ENCODE measurements at places on chromosomes 12 and 14. TPM values are rescaled to one million over a fixed set of nuclear protein-coding genes. Genes with fewer than 3 reads are reported as not detected.
A peak's percentile ranks its signal among the peaks of the same experiment; 100 is the strongest.

Gene LRTM2
- not detected for total RNA-seq

Gene SNAPC1
- total RNA-seq = 7.2 TPM

Gene DCAF4
- total RNA-seq = 19.8 TPM

Gene FOXG1
- not detected for total RNA-seq

Gene SLC6A13
- not detected for total RNA-seq

Gene RFX4
- not detected for total RNA-seq

Gene KLRD1
- total RNA-seq = 0.96 TPM

Gene TAS2R46
- total RNA-seq = 3.2 TPM

Gene RNF212B
- total RNA-seq = not detected

Gene KLHDC1
- 7.8 TPM for total RNA-seq

Gene OTOGL
- 1.3 TPM for total RNA-seq

Gene C1QL4
- 0.44 TPM for total RNA-seq

Gene FOXN3
- 80.3 TPM for total RNA-seq

DNA sequence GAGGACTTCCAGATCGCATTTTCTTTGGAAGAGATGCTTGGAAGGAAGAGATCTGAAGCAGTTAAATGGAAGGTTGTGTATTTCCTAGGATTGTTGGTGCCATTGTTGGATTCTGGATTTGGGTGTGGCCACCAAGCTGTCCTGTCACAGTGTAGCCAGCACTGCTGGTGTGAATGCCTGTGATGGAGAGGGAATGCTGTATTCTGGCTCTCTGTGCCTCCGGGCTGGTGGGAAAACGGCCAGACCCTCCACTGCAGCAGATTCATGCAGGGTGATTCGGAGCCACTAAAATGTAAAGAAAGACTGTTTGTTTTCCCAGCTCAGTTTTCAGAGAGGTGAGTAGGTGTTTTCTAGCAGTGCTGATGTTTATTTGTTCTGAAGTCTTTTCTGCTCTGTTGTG is 30.7 kb upstream of the MANSC4 start:
- H3K27ac ChIP-seq = no peak overlapping the region
- DNase-seq = no peak
- no peak overlapping the region for H3K4me3 ChIP-seq
- no peaks in the 10 kb centered on the region for H3K4me1 ChIP-seq

DNA sequence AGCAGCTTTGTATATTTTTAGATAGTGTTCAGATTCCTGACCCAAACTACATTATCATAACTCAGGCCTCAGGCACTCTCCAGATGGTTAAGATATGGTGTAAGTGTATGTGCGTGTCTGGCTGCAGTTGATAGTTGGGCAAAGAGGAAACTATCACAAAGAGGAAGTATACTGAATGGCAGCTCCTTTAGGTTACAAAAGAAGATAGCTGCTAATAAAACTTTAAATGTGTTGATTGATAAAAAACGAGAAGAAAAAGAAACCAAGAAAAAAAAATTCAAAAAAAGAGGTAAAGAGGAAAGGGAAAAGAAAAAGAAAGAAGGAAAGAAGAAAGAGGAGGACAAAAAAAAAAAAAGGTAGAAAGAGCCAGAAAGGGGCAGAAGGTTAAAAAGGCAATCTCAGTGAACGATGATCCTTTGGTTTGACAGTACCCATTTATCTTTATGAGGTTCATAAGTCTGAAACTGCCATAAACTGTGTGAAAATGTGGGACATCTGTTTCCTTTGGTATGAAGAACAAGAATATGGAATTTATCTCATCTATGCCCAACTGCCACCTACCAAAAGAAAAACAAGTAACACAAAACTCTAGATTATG is 42.2 kb downstream of the TAOK3 start:
- no peak for DNase-seq
- no peaks in the 10 kb centered on the region for H3K27me3 ChIP-seq
- H3K4me1 ChIP-seq = no peaks in the 10 kb centered on the region
- no peak overlapping the region for H3K4me3 ChIP-seq
- H3K27ac ChIP-seq = no peak overlapping the region

GRCh38 chr12:31768046-31768445 is 39.2 kb upstream of the AMN1 start:
- no peaks in the 10 kb centered on the region for H3K27me3 ChIP-seq
- DNase-seq = no peak
- H3K4me3 ChIP-seq = no peak overlapping the region
- no peaks in the 10 kb centered on the region for H3K36me3 ChIP-seq
- no peaks in the 10 kb centered on the region for H3K4me1 ChIP-seq

DNA sequence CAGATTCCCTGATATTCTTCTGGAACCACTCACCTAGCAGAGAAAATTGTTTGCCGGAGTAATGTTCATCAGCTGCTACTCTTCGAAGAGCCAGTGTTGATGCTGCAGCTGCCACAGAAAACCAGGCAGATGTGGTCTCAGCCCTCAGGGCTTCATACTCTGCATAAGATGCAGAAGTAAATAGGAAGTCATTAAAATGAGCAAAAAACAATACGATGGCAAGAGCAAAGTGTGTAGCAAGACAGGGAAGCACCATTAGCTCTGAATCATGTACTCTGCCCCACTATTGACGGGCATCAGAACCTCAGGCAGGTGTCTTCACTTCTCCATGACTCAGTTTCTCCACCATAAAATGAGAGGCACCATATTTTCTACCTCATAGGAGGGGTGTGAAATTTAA is 991.6 kb upstream of the TMEM132C start:
- H3K27ac ChIP-seq = no peak overlapping the region
- no peaks in the 10 kb centered on the region for H3K27me3 ChIP-seq
- no peaks in the 10 kb centered on the region for H3K36me3 ChIP-seq
- no peak for DNase-seq
- no peaks in the 10 kb centered on the region for H3K4me1 ChIP-seq

GRCh38 chr12:57741413-57741789 is 2.9 kb upstream of the AGAP2 start:
- peaks cover 20% of the 10 kb centered on the region for H3K4me1 ChIP-seq
- peaks cover 17% of the 10 kb centered on the region for H3K27me3 ChIP-seq
- H3K4me3 ChIP-seq = peak overlapping the region; percentile 40
- no peaks in the 10 kb centered on the region for H3K36me3 ChIP-seq

GRCh38 chr12:47860279-47860841 is 40.7 kb upstream of the HDAC7 start:
- H3K27me3 ChIP-seq = no peaks in the 10 kb centered on the region
- H3K27ac ChIP-seq = no peak overlapping the region
- no peak for DNase-seq
- no peaks in the 10 kb centered on the region for H3K4me1 ChIP-seq
- no peaks in the 10 kb centered on the region for H3K36me3 ChIP-seq
- no peak overlapping the region for H3K4me3 ChIP-seq

DNA sequence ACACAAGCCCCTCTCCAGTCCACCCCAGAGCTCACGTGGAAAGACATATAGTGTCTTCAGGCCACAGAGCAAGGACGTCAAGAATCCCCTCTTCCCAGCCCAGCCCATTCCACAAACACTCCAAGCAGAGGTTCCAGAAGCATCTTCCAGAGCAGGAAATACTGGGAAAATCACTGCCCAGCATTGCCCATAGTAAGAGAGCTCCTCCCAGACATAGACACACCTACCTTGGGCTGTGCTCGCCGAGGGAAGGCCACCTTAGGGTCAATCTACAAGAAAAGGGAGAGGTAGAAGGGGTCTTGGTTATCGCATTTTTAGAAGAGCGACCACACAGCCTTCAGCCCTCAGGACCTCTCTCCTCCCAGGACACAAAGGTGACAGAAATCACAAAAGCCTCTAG is 4.5 kb downstream of the MSI1 start:
- H3K4me3 ChIP-seq = no peak overlapping the region
- H3K27ac ChIP-seq = no peak overlapping the region
- no peaks in the 10 kb centered on the region for H3K4me1 ChIP-seq
- no peak for DNase-seq

DNA sequence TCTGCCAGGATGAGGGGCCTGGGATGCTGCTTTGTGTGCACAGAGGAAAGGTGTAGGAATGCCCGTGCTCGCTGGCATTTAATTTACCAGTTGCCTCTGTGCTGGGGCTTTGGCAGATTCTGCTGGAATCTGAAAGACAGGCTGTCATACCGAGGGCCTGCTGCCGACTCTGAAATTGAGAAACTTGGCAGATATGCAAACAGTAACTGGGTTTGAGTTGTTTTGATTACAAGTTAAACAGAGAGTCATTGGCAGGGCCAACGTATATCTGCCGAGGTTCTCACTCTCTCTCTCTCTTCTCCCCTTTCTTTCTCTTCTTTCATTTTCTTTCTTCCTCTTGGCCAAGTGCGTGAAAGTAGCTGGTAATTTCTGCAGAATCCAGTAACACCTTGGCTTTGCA is 618.7 kb downstream of the VRK1 start:
- H3K27me3 ChIP-seq = no peaks in the 10 kb centered on the region
- H3K4me1 ChIP-seq = no peaks in the 10 kb centered on the region
- H3K4me3 ChIP-seq = no peak overlapping the region
- H3K27ac ChIP-seq = no peak overlapping the region
- DNase-seq = no peak

DNA sequence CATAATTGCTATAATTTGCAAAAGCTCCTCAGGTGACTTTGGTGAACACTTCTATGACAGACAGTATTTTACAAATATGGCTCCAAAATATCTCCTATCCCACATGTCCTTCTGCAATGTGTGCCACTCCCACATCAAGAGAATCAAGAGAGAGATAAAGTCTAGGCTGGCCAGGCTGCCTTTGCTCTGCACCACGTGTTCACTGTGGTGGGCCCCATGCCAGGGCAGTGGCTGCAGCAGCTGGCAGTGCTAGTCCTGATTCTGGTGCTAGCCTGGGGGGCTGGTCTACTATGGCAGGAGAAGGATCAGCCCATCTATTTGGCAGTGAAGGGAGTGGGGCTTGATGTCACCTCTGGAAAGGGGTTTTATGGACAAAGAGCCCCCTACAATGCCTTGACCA is 86.3 kb downstream of the DRAM1 start:
- H3K27ac ChIP-seq = no peak overlapping the region
- H3K27me3 ChIP-seq = no peaks in the 10 kb centered on the region
- no peak for DNase-seq
- H3K4me3 ChIP-seq = no peak overlapping the region
- no peaks in the 10 kb centered on the region for H3K4me1 ChIP-seq

- H3K4me1 ChIP-seq = peaks cover 8% of the 10 kb centered on the region
- DNase-seq = no peak
- no peak overlapping the region for H3K27ac ChIP-seq
- no peaks in the 10 kb centered on the region for H3K27me3 ChIP-seq
- H3K36me3 ChIP-seq = no peaks in the 10 kb centered on the region
- no peak overlapping the region for H3K4me3 ChIP-seq
These were observed 34.4 kb downstream of the ATF7IP start for GRCh38 chr12:14399871-14400270.

DNA sequence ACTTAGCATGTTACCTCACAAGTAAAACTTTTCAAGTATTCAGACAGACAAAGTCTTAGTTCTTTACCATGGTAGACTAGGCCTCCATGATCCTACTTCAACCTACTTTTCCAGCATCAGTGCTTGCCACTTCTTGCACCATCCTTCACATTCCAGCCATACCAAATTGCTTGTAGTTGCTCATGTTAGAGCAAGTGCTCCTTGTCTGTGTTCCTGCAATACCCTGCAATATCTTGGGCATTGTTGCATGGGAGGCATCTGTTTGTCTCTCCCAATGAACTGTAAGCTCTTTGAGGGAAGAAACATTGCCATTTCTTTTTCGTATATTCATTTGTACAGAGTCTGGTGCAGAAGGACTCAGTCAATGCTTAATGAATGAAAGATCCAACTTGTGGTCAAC is 78.0 kb downstream of the SRGAP1 start:
- no peaks in the 10 kb centered on the region for H3K36me3 ChIP-seq
- no peak overlapping the region for H3K4me3 ChIP-seq

DNA sequence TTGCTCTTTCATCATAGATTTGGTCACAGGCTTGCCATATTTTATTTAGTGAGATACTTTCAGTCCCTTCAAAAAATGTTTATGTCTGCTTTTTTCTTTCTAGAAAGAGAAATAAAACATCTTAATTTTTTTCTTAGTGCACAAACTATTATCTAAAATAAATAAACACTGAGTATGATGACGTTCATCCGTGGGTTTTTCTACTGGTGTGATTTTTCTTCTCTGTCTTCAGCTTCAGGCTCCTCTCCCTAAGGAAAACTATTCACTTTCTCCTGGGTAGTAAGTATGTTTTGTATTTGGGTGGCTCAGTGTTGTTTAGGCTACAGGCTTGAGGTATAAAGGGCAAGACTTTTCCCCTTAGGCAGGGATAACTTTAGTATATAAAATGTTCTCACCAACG is 154.7 kb downstream of the DACT1 start:
- no peaks in the 10 kb centered on the region for H3K27me3 ChIP-seq
- H3K4me3 ChIP-seq = no peak overlapping the region
- H3K36me3 ChIP-seq = no peaks in the 10 kb centered on the region
- H3K4me1 ChIP-seq = no peaks in the 10 kb centered on the region
- H3K27ac ChIP-seq = no peak overlapping the region

DNA sequence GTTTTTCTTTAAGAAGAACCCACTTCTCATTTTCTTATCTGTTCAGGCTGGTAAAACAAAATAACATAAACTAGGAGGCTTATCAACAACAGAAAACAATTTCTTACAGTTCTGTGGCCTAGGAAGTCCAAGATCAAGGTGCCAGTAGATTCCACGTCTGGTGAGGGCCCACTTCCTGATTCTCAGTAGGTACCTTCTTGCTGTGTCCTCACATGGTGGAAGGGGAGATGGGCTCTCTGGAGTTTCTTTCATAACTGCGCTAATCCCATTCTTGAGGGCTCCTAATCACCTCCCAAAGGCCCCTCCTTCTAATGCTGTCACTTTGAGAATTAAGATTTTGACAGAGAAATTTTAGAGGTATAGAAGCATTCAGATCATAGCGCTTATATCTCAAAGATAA is 33.4 kb downstream of the TXNRD1 start:
- H3K27me3 ChIP-seq = no peaks in the 10 kb centered on the region
- no peaks in the 10 kb centered on the region for H3K36me3 ChIP-seq
- no peak for DNase-seq
- H3K4me1 ChIP-seq = no peaks in the 10 kb centered on the region
- H3K27ac ChIP-seq = no peak overlapping the region
- H3K4me3 ChIP-seq = no peak overlapping the region

- no peaks in the 10 kb centered on the region for H3K36me3 ChIP-seq
- H3K4me1 ChIP-seq = no peaks in the 10 kb centered on the region
- no peak overlapping the region for H3K27ac ChIP-seq
- H3K27me3 ChIP-seq = no peaks in the 10 kb centered on the region
- DNase-seq = no peak
These were observed 195.7 kb upstream of the LRIG3 start for GRCh38 chr12:59115995-59116394.

- no peak for DNase-seq
- H3K27me3 ChIP-seq = no peaks in the 10 kb centered on the region
- H3K36me3 ChIP-seq = no peaks in the 10 kb centered on the region
- H3K4me3 ChIP-seq = no peak overlapping the region
These were observed 107.0 kb downstream of the HELB start for GRCh38 chr12:66409195-66409871.

DNA sequence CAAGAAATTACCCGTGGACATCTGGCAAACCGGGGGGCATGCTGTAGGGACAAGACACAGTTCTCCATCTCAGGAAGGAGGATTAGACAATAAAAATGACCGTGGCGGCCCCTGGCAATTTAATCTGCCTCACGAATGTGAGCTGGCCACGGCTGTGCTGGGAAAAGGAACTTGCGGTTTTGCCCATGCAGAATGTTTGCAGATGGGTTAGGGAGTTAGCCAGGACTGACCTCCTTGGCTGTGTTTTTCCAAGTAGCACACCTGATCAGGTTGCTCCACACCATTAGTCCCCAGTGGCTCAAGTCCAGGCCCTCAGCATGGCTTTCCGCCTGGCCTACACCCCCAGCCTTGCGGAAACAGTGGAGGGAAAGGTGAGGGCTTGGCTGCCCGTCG is 20.8 kb downstream of the TPCN1 start:
- peaks cover 12% of the 10 kb centered on the region for H3K4me1 ChIP-seq
- H3K27ac ChIP-seq = peak overlapping the region; percentile 93
- H3K27me3 ChIP-seq = no peaks in the 10 kb centered on the region
- peak; percentile 80 for DNase-seq
- no peak overlapping the region for H3K4me3 ChIP-seq
- H3K36me3 ChIP-seq = no peaks in the 10 kb centered on the region

Measured in breast epithelium (tissue), 4 donors.